ENCODE measurements at places on chromosomes 2 and 18.

DNA sequence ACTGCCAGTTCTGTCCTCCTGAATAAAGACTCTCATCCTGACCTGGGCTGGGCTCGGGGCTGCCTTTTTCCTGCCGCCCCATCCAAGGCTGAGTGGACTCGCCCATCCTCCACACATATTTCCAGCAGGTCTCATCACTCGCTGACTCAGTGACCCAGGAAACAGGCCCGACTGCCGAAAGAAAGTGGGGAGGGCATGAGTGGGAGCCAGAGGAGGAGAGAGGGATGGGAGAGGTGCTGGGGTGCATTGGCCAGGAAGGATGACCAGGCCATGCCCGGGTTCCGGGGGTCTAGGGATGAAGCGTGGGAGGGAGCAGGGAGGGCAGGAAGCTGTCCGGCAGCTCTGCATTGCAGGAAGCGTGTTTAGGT lies 66.7 kb downstream of the TWIST2 start:
- no peak for DNase-seq

DNA sequence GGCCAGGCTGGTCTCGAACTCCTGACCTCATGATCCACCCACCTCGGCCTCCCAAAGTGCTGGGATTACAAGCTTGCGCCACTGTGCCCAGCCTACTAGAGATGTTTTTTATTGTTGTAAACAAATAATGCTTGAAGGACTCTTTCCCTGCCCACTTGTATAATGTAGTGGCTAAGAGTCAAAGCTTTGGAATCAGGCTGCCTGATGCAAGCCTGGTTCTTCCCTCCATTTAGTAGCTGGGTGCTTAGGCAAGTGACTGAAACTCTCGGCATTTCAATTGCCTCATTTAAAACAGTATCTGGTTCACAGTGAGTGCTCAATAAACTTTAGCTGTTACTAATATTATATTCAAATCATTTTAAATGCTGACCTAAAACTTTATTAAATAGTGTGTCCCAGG lies 264.0 kb upstream of the FBXO11 start:
- no peak for DNase-seq

GRCh38 chr2:16248571-16249105 lies 308.3 kb downstream of the MYCN start:
- no peak for DNase-seq

DNA sequence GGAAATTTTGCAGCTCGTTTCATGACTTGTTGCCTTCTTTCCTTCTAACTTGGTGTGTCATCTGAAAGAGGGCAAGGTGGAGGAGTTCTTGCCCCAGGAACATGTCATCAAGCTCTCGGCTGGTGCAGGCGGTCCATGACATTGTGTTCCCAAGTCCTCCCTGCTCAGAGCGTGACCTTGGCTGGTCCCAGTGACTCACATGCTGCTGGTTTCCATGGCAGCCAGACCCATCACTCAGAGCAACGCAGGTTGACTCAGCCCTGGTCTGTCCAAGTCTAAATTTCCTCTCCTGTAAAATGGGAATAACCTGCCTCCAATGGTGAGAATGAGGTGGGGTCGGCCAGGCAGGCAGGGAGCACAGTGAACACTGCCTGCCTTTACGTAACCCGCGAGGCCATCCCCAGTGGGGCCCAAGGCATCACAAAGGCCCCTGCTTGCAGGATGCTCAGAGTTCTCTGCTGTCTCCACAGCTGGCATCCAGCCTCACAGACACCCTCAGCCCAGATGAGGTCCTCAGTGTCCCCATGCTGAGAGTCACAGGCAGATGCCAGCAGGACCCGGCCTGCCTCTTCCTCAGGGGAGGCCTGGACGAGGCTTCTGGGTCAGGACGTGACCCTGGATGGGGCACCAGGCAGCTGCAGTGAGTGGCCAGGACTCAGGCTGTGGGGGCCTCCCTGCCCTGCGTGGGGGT lies 143.7 kb downstream of the TPO start:
- DNase-seq, result no peak

- DNase-seq, result peak; percentile 9
Observed at GRCh38 chr2:206392118-206392517, 51.2 kb upstream of the ADAM23 start.

DNA sequence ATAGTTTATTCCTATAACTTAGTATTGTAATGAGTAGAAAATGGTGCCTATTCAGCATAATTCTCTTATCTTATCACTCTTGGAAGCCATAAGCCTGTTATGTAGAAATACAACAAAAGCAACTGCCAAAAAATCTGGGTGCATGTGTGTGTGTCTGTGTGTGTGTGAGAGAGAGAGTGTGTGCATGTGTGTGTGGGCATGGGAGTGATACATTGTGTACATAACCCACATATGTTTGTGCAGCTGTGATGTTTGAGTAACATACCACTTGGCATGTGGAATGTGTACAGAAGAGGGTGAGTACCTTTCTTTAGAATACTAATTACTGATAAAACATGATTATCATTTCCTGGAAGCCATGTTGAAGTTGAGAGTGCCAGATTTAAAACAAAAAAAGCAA lies 642.3 kb upstream of the SYT4 start:
- no peak for DNase-seq

DNA sequence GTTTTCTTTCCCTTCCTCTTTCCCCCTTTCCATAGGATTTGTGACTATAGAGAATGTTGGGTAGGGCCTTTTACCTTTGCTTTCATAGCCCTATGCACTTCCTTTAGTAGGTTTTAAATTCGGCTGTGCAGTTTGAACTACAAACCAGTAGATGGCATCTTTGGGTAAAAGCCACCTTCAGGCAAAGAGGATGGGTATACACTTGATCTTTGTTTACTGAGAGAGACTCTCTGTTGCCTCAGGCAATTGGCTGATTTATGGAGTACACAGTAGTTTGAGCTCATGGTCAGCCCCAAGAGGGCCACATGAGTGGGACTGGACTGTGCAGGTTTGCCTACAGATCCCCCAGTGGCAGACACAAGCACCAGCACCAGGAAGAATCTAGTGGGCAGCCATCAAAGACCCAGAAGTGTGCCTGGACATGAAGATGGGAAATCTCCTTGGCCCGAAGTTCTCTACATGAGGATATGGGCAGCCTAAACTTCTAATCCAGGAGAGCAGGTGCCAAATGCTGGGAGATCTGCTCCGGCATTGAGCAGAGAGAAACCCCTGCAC lies 1304.3 kb upstream of the DDX18 start:
- no peak for DNase-seq

DNA sequence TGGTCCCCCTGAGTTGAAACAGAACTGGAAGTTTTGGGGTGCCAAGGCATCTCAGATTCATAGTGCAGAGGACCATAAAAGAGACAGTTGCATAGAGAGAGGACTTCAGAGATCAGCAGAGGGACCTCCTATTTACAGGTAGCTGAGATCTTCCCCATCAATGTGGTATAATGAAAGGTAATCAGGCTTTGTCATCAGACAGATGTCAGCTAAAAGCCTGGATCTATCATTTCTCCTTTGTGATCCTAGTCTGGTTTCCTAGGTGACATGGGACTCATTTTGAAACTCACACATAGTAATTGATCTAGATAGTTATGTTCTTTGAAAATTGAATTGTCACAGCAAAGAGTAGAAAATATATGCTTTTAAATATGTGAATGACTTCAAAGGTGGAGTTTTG lies 443.5 kb upstream of the MAP2 start:
- no peak for DNase-seq

DNA sequence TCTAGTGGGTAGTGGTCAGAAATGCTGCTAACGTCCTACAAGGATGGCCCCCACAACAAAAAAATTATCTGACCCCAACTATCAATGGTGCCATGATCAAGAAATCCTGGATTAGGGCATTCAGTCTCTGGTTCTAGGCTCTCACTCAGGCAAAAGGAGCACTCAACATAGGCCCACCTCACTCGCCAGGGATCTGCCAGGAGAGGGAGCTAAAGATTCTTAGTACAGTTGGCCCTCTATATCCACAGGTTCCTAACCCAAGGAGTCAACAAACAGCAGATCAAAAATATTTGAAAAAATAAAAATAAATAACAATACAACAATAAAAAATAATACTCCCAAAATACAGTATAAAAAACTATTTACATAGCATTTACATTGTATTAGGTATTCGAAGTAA lies 10.0 kb downstream of the SLC4A5 start:
- DNase-seq, result no peak

DNA sequence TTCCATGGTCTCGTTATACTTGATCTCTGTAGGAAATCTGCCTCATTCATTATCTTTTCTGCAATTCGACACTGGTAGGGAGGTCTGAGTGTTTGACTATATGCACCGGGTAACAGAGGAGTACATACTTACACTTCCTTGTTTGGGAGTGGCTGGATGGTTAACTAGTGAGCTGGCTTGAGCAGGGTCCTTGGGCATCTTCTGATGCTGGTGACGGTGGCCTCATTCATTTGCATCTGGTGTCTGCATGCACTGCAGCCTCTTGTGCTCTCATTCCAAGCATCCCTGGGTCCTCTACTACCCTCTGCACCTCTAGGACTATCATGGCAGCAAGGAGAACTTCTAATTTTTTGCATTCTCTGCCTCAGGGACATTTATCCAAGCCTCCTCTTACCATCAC lies 100.0 kb upstream of the TCF4 start:
- DNase-seq, result no peak

- DNase-seq, result no peak
Observed at GRCh38 chr2:159840616-159841015, 42.6 kb upstream of the CD302 start.

- DNase-seq, result peak; percentile 25
Observed at GRCh38 chr2:143553261-143553660, 424.0 kb downstream of the ARHGAP15 start.

DNA sequence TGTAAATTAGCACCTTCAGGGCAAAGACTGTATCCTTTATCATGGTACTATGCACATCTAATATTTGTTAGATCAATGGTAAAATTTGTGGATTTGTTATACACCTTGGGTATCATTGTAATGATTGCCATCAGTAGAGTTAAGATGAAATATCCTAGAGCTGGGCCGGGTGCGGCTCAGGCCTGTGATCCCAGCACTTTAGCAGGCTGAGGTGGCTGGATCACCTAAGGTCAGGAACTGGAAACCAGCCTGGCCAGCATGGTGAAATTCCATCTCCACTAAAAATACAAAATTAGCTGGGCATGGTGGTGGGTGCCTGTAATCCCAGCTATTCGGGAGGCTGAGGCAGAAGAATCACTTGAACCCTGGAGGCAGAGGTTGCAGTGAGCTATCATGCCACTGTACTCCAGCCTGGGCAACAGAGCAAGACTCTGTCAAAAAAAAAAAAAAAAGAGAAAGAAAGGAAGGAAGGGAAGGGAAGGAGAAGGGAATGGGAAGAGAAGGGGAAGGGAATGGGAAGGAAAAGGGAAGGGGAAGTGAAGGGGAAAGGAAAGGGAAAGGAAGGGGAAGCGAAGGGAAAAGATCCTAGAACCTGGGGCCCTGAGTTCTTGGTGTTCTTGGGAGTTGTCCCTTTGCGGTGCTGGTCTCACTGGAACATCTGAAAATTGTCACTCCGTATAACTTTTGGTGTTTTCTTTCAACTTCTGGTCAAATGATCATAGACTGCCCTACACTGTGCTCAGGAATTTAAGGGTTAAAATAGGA lies 71.1 kb upstream of the NEUROD1 start:
- DNase-seq, result no peak

DNA sequence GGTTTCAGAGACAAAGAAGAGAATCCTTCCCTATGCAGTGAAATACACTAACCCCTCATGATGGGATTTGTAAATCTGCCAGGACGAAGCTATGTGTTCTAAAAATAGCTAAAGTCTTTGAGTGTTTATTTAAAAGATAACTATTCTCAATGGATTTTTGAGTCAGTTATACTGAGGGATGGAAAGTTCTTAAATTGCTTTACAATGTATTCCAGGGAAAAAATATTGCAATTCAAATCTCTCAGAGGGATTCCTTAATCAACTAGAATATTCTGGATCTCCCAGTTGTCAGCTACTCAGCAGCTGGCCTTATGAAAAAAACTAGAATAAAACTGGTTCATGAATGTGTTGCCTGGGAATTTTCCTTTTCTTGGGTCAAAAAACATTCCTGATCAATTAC lies 312.4 kb downstream of the PLCL1 start:
- DNase-seq, result no peak

DNA sequence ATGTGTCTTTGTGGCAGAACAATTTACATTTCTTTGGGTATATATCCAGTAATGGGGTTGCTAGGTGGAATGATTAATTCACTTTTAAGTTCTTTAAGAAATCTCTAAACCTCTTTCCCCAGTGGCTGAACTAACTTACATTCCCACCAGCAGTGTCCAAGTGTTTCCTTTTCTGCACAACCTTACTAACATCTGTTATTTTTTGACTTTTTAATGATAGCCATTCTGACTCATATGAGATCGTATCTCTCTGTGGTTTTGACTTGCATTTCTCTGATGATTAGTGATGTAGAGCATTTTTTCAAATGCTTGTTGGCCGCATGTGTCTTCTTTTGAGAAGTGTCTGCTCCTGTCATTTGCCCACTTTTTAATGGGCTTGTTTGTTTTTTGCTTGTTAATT lies 43.1 kb upstream of the PTH2R start:
- no peak for DNase-seq

- no peak for DNase-seq
Observed at GRCh38 chr2:59018737-59019136, 777.6 kb upstream of the FANCL start.

GRCh38 chr2:205792908-205793307 lies 110.6 kb downstream of the NRP2 start:
- no peak for DNase-seq

DNA sequence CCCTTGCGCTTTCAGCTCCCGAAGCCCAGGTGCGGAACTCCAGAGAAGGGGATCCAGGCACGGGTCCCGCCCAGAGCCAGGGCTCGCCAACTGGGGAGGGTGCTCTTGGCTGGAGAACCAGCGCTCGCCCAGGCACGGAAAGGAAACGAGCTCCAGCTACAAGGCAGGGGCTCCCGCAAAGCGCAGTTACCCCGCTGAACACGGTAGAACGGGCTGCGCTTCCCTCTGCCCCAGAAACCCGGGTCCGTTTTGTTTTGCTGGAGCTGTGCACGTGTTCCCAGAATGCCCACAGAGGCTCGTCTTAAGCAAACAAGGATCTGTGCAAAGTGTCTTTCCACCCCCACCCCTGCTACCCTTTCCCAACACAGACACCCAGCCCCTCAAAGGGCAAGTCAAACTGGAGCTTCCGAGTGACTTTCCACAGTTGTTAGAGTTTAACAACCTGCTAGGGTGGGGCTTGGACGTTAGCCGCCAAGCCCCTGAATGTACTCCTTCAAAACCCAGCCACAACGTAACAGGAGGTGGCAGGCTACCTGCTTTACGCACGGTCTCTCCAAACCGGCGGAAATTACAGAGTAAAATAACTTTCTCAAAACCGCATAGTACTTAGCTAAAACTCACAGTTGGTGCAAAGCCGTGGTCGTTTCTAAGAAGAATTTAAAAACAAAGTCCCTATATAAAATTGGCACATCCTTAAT lies 775 bp downstream of the RNF125 start:
- DNase-seq, result peak; percentile 51

DNA sequence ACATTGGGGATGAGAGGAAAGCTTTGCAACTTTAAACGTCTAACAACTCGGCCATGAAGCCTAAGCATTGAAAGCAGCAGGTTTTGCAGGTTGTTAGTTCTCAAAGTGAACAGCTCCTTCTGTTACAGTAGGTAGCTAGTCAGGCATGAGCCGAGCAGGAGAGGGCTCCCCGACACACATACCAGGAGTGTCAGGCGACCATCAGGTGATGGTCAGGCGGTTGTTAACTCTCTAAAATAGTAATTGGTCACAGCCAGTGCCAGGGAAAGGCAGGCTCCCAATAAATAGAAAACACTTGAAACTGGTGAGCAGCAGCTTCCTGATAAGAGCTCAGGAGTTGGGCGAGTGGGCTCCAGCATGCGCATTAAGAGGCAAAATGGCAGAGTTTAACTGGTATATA lies 53.5 kb upstream of the DAPL1 start:
- DNase-seq, result no peak

Measured in stimulated activated CD4-positive, alpha-beta T cell treated with anti-CD3 and anti-CD28 coated beads, Interleukin-4, amount 100 ng/mL, for 24 hours (primary cell).